Ovary (tissue), 10 donors: ENCODE measurements at places on chromosomes 7 and 10.

- H3K27ac ChIP-seq, result peak overlapping the region; percentile 87
- H3K36me3 ChIP-seq, result no peaks in the 10 kb centered on the region
- peak; percentile 86 for DNase-seq
- peak overlapping the region; percentile 60 for H3K4me3 ChIP-seq
- peaks cover 8% of the 10 kb centered on the region for H3K4me1 ChIP-seq
Measured at GRCh38 chr7:71131256-71132126, 453 bp upstream of the GALNT17 start.

DNA sequence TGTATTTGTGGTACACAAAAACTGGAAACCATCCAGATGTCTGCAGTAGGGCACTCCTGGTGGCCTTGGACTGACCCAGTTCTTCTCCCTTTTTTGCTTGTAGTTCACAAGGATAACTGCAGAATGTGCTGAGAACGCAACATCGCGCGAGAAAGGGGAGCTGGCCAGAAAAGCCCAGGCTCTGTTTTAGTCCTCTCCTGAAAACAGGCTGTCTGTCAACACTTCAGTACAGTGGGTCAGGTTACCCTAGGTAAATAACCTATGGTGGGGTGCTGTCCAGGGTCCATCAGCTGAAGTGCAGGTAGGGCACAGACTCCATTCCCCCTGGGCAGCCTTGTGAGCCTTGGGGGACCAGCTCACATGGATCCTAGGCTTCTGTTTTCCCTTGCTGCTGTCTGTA lies 495.8 kb downstream of the MDFIC start:
- H3K27ac ChIP-seq, result no peak overlapping the region
- no peak for DNase-seq
- H3K4me3 ChIP-seq, result no peak overlapping the region
- H3K4me1 ChIP-seq, result no peaks in the 10 kb centered on the region

GRCh38 chr7:45980973-45981372 lies 59.9 kb upstream of the IGFBP3 start:
- H3K27me3 ChIP-seq, result no peaks in the 10 kb centered on the region
- DNase-seq, result no peak
- H3K27ac ChIP-seq, result no peak overlapping the region
- H3K4me1 ChIP-seq, result peaks cover 13% of the 10 kb centered on the region

DNA sequence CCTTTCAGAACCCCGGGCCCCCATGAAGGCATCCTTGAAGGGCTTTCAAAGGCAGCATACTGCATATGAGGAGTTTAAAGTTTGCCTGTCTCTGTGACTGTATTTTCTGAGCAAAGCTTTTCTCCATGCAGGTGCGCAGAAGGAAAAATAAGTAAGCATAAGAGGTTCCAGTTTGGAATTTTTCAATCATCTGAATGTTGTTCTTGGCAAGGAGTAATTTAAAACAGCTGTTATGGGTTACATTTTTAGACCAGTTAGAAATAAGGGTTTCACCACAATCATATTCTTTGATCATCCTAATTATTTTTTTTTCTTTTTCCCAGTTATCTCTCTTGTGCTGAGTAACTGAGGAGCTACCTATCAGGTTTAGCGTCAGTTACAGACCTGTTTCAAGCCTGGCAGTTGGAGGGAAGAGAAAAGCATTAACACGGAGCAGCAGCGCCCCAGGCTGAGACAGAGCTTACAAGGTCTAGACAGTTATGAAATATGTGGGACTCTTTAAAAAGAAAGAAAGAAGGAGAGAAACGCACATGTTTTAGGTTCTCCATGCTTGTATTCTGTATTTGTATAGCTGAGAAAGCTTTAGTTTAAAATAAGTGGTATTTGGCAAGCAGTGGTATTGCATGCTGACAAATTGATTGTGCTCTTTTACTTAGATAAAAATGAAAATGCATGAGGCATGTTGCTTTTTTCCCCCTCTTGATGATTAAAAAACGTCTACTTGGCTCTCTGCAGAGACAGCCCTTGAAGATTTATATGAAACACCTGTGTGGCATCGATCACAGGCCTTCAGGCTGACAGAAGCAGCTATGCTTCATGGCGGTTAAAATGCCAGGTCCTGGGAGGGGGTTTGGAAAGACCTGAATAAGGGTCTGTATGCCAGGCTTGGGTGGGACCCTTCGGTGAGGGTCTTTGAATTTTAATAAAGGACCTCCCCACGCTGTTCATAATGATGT lies 157.6 kb downstream of the GRK5 start:
- no peak overlapping the region for H3K27ac ChIP-seq
- no peak for DNase-seq
- H3K36me3 ChIP-seq, result no peaks in the 10 kb centered on the region
- no peaks in the 10 kb centered on the region for H3K27me3 ChIP-seq
- H3K4me1 ChIP-seq, result peaks cover 31% of the 10 kb centered on the region

GRCh38 chr7:74092964-74093471 lies 9.4 kb downstream of the LIMK1 start:
- peak; percentile 51 for DNase-seq
- peak overlapping the region; percentile 37 for H3K27ac ChIP-seq
- peaks cover 16% of the 10 kb centered on the region for H3K4me1 ChIP-seq
- no peak overlapping the region for H3K4me3 ChIP-seq
- no peaks in the 10 kb centered on the region for H3K36me3 ChIP-seq
- no peaks in the 10 kb centered on the region for H3K27me3 ChIP-seq

DNA sequence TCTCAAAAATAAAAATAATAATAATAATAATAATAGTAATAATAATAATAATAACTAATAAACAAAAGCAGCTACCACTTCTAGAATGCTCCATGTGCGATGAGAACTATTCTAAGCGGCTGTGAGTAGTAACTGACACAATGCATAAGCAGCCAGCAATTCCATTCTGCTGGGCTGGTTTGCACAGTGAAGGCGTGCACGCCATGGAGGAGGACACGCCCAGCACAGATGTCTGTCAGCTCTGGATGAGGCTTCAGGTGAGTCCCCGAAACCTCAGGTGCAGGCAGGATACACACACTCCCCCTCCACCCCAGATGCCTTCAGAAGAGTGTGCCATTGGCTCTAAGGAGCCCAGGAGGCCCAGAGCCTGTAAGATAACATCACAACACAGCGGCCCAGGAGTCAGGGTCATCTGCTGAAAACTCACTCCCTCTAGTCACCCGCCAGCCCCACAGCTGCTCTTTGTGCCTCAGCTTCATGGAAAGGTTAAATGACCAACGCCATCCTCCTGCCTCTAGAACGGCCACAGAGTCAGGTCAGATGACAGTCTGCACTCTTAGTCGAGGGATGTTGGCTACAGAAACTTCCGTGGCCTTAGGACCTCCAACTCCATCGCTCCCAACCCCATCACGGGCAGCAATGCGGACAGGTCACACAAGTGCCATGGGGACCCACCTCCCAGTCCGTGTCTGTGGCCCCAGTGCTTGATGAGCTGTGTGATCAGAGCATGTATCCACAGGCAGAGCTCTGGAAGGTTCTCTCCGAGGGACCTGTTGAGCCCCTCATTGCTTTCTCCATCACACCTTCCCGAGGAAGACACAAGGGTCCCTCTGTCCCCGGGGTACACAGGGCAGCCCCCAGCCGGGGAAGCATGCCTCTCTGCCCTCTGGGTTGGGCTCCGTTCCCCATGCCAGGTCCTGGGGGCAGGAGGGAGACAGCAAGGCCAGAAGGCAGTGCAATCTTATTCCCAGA lies 103.9 kb downstream of the CTBP2 start:
- H3K27ac ChIP-seq, result peak overlapping the region; percentile 98
- H3K27me3 ChIP-seq, result no peaks in the 10 kb centered on the region
- peaks cover 66% of the 10 kb centered on the region for H3K4me1 ChIP-seq
- no peaks in the 10 kb centered on the region for H3K36me3 ChIP-seq
- peak overlapping the region; percentile 12 for H3K4me3 ChIP-seq

- DNase-seq, result no peak
- H3K4me1 ChIP-seq, result peaks cover 2% of the 10 kb centered on the region
- H3K27me3 ChIP-seq, result no peaks in the 10 kb centered on the region
- no peak overlapping the region for H3K4me3 ChIP-seq
- no peak overlapping the region for H3K27ac ChIP-seq
Measured at GRCh38 chr7:924541-925231, 29.8 kb downstream of the ADAP1 start.

DNA sequence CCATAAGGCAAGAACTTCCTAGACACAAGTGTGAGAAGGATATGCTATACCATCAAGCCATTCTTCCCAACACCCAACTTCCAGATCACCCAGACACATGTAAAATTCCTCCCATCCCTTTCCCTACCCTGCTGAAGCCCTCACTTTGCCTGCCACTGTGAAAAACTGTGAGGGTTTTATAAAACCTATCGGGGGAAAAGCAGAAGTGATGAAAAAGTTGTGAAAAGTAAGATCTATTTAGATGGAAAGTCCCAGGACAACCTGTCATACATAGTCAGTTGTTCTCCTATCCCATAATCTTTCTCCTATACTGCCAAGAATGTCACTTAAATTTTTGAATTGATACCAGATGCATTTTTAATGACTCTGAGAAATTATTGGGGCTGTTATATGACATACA lies 39.0 kb upstream of the PPP3CB start:
- H3K36me3 ChIP-seq, result no peaks in the 10 kb centered on the region
- no peak for DNase-seq
- H3K4me1 ChIP-seq, result no peaks in the 10 kb centered on the region
- H3K27ac ChIP-seq, result no peak overlapping the region

DNA sequence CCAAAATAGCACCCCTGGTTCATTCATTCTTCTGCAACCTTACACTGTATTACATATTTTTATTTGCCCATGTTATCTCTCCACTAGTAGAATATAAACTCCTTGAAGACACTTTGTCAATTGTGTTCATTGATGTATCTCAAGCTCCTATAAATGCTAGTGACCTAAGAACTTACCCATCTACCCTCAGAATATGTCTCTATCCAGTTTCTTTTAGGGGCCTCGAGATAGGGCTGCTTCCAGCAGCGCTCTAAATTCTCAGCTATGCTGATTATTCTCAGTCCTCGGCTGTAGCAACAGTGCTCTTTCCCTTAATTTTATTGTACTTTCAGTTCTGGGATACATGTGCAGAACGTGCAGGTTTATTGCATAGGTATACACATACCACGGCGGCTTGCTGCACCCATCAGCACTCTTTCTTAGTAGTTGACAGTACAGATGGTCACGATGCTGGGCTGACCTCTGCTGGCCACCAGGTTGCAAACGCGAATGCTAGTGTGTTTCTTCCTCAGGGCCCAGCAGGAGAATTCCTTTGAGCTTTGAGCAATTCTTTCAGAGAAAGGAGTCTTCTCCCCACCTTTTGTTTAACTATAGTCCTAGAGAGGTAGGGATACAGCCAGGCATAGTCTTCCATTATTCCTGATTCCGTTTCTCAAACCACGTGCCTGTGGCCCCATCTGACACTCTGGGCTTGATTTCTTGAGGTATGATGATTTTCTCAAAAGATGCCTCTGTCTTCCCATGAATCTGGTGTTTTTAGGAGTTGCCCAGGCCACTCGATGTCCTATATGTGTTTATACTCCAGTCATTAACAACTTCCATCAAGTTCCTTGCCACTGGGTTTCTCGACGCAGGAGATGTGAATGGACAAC lies 49.1 kb upstream of the CDC14C start:
- DNase-seq, result peak; percentile 48
- no peaks in the 10 kb centered on the region for H3K36me3 ChIP-seq
- H3K27me3 ChIP-seq, result no peaks in the 10 kb centered on the region
- no peak overlapping the region for H3K4me3 ChIP-seq
- H3K27ac ChIP-seq, result no peak overlapping the region

DNA sequence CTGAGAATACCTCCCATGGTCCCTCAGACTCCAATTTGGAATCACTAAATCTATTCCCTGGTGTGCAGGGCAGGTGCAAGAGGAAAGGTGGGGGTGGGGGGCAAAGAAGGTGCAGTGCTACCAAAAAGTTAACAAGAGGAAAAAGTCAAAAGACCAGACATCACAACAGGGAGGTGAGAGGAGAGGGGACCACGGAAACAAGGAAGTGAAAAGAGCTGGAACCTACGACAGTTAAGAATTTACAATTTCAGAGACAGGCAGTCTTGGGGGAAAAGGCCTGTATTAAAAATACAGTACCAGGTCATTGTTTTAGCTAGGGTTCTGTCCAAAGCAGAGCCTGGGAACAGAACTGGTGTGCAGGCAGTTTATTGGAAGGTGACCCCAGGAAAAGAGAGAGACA lies 14.6 kb downstream of the ITGB1 start:
- no peak for DNase-seq
- H3K27ac ChIP-seq, result no peak overlapping the region
- no peak overlapping the region for H3K4me3 ChIP-seq
- no peaks in the 10 kb centered on the region for H3K27me3 ChIP-seq
